ENCODE measurements at places on chromosomes 4 and X.

DNA sequence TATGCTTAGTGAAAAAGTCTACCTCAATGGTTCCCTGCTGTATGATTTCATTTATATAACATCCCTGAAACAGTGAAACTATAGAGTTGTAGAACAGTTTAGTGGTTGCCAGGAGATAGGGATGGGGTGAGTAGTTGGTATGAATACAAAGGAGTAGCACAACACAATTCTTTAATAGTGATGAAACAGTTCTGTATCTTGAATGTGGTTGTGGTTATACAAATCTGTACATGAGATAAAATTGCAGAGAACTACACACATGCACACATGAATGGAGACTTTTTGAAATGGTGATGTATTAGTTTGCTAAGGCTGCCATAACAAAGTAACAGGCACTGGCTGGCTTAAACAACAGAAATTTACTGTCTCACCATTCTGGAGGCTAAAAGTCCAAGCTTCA is 677.1 kb downstream of the ADGRL3 start:
- DNase-seq = no peak
- no peaks in the 10 kb centered on the region for H3K27me3 ChIP-seq
- H3K36me3 ChIP-seq = no peaks in the 10 kb centered on the region
- no peak overlapping the region for H3K27ac ChIP-seq
- H3K4me1 ChIP-seq = no peaks in the 10 kb centered on the region

DNA sequence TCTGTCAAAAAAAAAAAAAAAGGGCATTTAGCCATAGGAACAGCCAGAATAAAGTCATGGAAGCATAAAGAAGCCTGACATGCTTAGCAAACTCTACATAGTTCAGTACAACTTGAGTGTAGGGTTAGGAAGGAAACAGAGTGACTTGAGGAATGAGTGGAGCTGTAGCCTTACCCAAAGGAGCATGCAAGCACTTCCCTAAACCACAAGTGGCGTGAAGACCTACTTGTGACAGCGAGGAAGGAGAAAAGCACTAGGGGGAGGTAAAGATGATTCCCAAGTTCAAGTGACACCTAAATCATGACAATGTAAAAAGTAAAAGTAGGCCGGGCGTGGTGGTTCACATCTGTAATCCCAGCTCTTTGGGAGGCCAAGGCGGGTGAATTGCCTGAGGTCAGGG is 21.8 kb upstream of the IQSEC2 start:
- H3K27me3 ChIP-seq = no peaks in the 10 kb centered on the region
- no peak for DNase-seq
- H3K4me3 ChIP-seq = no peak overlapping the region
- no peaks in the 10 kb centered on the region for H3K36me3 ChIP-seq
- no peak overlapping the region for H3K27ac ChIP-seq
- H3K4me1 ChIP-seq = no peaks in the 10 kb centered on the region

GRCh38 chrX:13339607-13340006 is 19.8 kb upstream of the ATXN3L start:
- no peak overlapping the region for H3K4me3 ChIP-seq
- H3K27me3 ChIP-seq = no peaks in the 10 kb centered on the region

DNA sequence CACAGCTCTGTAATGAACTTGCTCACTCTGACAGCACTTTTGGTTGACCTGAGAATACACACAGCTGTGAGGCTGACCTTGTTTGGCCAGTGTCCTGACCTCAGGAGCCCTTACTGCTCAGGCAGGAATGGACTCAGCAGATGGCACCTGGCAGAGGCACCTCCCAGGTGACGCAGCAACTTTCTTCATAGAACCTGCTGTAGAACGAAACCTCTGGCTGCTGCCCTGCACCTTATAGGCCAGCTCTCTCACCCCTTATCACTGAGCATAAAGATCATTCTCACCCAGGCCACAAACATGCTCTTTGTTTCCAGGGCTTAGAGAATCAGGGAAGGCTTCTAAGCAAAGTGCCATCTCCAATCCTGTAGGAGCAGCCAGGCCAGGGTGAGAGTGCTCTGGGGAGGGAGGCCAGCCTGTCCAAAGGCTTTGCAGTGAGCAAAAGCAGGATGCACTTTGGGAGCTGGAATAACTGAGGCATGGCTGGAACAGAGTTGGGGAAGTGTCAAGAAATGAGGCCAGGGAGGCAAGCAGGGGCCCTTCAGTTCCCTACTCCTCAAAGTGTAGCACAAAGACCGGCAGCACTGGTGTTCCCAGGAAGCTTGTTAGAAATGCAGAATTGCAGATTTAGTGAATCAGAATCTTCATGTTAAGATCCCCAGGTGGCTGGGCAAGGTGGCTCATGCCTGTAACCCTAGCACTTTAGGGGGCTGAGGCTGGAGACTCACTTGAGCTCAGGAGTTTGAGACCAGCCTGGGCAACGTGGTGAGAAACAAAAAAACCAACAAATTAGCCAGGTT is 13.3 kb upstream of the CENPU start:
- no peak overlapping the region for H3K4me3 ChIP-seq
- H3K4me1 ChIP-seq = peaks cover 9% of the 10 kb centered on the region
- H3K27ac ChIP-seq = no peak overlapping the region
- peaks cover 4% of the 10 kb centered on the region for H3K27me3 ChIP-seq

DNA sequence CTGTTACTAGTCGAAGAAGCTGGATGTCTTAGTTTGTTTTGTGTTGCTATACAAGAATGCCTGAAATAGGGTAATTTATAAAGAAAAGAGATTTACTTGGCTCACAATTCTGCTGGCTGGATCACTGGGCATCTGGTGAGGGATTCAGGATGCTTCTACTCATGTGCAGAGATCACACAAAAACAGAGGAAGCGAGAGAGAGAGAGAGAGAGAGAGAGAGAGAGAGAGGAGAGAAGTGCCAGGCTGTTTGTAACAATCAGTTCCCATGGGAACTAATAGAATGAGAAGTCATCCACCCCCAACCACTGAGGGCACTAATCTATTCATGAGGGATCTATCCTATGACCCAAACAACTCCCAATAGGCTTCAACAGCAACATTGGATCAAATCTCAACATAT is 66.2 kb upstream of the FAM9A start:
- no peak overlapping the region for H3K27ac ChIP-seq
- no peaks in the 10 kb centered on the region for H3K27me3 ChIP-seq
- no peaks in the 10 kb centered on the region for H3K36me3 ChIP-seq
- no peaks in the 10 kb centered on the region for H3K4me1 ChIP-seq

DNA sequence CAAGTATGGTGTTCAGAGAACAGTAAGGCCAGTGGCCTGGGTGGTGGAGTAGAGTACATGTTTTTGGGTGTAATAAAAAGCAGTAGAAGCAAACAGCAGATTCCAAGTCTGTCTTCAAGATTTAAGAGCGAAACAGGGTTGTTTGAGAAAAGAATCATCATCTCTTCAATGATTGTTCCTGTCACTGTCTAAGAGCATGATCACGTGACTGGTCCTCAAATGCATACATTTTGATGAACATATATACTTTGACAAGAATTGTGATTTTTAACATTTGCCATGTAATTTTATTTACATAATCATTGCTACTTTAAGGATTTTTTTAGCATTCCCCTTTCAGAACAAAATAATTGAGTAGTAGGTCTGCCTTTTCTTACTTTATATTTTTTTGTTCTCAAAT is 252.6 kb upstream of the GPR101 start:
- DNase-seq = no peak
- H3K27me3 ChIP-seq = no peaks in the 10 kb centered on the region
- H3K4me1 ChIP-seq = no peaks in the 10 kb centered on the region
- H3K4me3 ChIP-seq = no peak overlapping the region
- no peak overlapping the region for H3K27ac ChIP-seq

GRCh38 chr4:117156806-117157205 is 71.4 kb upstream of the TRAM1L1 start:
- DNase-seq = no peak
- no peak overlapping the region for H3K27ac ChIP-seq
- no peaks in the 10 kb centered on the region for H3K27me3 ChIP-seq
- no peak overlapping the region for H3K4me3 ChIP-seq
- H3K4me1 ChIP-seq = no peaks in the 10 kb centered on the region

Data from DND-41 (cell line).